ENCODE measurements at places on chromosomes 4 and X.

DNA sequence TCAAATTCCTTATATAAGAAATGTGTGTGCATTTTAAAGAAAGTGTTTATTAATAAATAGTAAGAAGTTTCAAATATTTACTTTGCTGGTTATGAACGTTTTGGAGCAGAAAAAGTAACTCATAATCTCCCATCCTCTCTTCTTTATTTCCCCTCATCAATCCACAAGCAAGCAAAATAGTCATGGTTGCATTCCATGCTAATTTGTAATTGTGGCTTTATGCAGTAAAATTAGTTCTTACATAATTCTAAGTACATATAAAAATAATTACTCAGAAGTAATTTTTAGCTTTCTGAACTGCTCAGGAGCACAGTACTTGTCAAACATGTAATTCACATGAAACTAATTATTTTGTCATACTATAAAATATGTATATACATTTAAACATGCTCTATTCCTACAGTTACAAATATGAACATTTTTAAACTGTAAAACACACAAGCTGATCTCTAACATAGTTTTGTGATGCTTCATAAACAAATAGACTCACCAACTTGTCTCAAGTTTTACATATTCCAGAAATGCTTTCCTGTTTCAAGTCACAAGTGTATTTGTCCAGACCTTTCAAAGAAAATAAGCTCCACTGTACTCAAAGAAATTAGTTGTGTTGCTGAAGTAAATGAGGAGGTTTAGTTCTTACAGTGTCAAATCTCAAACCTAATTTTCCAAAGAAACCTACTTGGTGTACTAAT lies 218.9 kb downstream of the PABPC4L start:
- DNase-seq, result no peak

GRCh38 chr4:42080306-42080705 lies 72.1 kb downstream of the BEND4 start:
- no peak for DNase-seq

- DNase-seq, result no peak
These were observed 5.8 kb downstream of the UGT2B4 start for GRCh38 chr4:69489856-69490255.

GRCh38 chr4:155795991-155796390 lies 37.2 kb downstream of the GUCY1B1 start:
- peak; percentile 37 for DNase-seq

DNA sequence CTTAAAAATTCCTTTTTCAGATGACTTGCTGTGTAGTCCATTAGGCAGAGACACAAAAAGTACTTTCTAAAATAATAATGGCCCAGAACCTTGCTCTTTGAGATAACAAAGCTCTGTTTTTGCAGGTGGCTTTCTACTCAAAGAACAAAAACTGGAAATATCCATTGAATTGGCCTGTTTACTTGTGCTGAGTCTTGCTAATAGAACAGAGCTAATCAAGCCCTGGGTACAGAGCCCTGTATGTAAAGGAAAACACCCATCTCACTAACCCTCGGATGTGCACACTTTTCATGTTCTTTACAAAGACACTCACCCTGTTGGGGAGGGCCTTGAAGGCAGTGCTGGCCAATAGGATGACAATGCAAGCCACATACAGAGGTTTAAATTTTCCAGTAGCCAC lies 27.0 kb upstream of the LNX1 start:
- no peak for DNase-seq

DNA sequence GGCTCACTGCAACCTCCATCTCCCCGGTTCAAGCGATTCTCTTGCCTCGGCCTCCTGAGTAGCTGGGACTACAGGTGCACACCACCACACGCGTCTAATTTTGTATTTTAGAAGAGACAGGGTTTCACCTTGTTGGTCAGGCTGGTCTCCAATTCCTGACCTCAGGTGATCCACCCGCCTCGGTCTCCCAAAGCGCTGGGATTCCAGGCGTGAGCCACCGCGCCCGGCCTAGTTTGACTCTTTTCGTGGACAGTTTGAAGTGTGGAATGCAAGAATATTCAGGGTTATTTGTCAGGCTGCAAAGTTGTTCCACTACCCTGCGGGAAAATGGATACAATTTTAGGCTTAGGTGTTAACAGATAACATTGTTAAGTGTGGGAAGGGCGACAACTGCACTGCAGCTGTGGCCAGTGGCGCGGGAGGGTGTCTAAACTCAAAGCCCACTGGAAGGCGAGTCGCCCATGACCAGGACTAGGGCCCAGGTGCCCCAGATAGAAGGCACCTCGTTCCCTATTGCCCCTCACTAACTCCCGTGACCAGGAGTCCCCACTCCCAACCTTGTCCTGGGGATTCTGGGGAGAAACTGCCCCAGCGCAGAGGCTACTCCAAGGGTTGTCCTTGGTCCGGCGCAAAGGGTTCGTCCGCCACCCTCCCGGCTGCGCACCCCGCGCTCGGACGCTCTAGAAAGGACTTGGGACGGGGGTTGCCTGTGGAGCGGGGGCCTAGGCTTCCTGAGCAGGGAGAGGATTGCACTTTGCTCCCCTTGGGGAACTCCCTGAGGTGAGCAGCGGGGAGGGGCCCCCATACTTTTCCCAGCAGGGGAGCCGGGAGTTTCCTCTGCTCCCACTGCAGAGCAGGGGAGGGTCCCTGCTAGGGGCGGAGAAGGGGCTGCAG lies 1.1 kb upstream of the CD99 start:
- DNase-seq, result no peak

DNA sequence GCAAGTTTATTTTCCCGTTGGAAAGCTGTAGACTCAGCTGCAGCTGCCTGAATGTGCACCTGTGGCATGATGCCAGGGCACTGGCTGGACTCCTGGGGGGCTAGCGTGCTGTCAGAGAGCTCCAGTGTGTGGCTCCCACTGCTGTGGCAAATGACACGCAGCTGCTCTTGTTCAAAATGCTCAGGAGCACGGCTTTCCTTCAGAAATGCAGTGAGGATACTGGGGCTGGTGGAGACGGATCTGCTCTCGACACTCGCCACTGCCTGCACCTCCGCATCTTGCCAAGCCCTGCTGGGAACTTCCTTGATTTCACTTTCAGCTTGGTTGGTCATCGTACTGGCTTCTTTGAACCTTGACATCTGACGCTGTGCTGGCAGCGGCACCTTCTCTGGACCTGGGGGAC lies 58.7 kb downstream of the GPRIN3 start:
- DNase-seq, result no peak

- DNase-seq, result no peak
These were observed 176.0 kb upstream of the NWD2 start for GRCh38 chr4:37068580-37068979.

DNA sequence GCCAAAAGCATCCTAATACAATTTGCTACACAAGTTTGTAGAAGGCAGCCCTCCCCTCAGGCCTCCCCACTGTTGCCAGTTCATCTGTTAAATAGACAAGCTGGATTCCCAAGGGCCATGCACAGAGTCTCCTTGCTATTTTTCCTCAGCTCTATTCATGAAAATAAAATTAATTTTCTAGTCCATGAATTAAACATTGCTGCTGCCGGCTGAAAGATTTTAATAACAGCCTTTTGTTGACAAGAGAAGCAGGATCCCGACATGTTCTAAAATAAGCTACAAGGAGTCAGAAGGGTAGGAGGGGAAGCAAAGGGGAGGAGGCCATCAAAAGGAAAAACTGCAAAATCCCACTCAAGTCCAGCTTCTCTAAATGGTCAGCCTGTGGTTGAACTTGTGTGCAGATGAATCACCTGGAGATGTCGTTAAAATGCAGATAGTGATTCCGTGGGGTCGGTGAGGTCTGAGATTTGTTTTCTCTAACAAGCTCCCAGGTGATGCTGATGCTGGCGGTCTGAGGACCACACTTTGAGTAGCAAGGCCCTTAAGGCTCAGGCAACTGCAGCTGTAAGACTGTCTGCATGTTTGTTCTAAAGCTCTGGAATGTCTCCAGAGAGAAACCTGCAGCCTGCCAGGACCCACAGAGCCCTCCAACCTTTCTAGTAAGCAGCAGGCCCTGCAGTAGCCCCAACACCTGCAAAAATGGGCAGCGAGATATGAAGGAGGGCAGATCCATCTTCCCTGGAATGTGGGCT lies 9.4 kb downstream of the SCD5 start:
- no peak for DNase-seq

GRCh38 chr4:36823199-36823967 lies 421.2 kb upstream of the NWD2 start:
- DNase-seq, result no peak

DNA sequence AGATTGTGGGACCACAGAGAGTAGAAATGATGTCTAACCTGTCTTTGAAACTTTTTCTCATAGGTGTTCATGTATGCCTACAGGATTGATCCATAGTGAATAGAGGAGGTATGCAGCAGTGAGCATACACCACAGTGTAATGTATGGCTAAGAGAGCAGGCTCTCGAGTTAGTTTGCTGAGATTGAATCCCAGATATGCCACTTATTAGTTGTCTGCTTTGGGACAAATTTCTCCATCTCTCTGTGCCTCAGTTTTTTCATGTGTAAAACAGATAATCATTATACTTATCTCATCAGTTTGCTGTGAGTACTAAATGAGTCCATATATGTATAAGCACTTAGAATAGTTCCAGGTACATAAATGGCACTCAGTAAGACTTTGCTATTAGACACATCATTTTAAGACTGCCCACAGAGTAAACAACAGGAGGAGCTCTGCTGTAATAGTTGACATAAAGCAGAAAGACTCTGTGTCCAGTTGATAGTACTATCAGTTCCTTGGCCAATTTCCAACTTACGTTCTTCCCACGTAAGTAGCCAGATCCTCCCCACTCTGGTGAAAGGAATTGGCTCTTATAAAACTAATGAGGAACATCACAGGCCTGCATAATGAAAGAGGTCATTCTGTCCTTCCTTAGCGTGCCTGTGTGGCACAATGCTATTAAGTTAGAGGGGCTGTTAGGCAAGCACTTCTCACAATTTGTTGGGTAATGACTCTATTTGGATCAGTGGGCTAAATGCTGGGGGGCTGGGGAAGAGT lies 20.7 kb upstream of the RNF150 start:
- no peak for DNase-seq

- no peak for DNase-seq
These were observed 108.9 kb downstream of the CDS1 start for GRCh38 chr4:84691800-84692199.

GRCh38 chrX:19639056-19639455 lies 123.7 kb upstream of the MAP3K15 start:
- no peak for DNase-seq

DNA sequence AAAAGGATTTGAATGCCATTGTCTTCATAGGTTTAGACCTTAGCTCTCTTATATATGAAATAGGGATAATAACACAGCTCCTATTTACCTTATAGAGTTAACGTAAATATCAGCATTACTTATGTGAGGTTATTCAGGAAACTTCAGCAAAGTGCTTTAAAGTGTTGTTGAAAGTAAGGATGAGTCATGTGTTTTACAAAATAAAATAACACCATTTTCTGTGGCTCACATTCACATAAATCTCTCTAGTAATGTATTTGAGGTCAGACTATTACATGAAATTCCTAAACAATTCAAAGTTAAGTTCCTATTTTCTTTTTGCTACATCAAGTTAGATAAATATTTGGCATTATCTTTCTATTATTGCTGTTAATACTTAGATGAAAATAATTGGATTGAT lies 2.9 kb downstream of the GNRHR start:
- no peak for DNase-seq

GRCh38 chr4:93771640-93772411 lies 56.7 kb upstream of the ATOH1 start:
- DNase-seq, result no peak

- no peak for DNase-seq
These were observed 682.0 kb downstream of the KCTD8 start for GRCh38 chr4:43766648-43767047.

- DNase-seq, result no peak
These were observed 17.8 kb downstream of the ZNF81 start for GRCh38 chrX:47854474-47854873.

DNA sequence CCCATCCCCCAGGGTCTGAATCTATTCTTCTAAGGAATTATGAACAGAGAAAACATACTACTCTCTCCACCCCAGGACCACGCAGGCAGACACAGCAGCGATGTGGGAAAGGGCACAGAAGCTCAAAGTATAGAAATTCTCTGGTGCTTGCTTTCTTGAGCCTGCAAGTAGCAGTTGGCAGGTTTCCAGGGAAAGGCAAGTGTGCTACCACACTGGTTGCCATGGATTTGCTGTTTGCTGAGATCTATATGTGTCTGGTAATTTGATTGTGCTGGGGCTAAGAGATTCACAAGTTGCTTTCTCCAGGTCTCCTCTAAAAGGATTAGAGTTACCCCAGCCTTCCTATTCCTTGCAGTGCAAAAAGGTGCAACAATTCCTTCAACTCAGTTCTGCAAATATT lies 83.1 kb downstream of the GUCY2F start:
- no peak for DNase-seq

DNA sequence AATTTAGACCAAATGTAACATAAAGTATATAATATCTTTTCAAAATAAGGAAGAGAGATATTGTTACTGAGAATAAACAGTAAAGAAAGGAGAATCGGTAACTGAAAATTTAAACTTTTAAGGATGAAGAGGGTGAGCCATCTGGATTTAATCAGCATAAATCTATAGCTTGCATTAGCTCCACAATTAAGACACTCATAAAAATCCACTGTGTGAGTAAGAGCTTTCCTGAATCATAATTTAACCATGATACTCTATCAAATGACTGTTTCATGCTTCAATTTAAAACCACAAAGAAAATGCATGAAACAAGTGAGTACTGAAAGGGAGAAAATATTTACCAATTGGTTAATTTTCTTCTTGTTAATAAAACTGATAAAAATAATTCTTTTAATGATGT lies 951.5 kb upstream of the SLIT2 start:
- no peak for DNase-seq

DNA sequence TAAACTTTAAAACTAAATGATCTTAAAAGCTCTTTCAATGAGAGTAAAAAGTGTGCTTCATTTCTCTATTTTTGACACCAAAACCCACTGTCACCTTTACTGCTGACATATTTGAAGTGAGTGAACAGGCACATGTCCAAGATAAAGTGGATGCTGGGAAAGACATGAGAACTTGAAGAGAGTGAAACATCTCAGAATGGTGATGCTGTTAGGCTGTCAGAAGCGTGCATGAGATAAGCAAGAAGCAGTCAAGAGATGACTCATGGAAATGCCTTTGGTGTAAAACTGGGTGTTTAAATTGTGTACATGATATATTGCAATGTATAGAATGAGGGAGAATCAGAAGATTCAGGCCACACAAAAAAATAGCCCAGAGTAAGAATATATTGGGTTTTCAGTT lies 21.8 kb upstream of the GBA3 start:
- no peak for DNase-seq

DNA sequence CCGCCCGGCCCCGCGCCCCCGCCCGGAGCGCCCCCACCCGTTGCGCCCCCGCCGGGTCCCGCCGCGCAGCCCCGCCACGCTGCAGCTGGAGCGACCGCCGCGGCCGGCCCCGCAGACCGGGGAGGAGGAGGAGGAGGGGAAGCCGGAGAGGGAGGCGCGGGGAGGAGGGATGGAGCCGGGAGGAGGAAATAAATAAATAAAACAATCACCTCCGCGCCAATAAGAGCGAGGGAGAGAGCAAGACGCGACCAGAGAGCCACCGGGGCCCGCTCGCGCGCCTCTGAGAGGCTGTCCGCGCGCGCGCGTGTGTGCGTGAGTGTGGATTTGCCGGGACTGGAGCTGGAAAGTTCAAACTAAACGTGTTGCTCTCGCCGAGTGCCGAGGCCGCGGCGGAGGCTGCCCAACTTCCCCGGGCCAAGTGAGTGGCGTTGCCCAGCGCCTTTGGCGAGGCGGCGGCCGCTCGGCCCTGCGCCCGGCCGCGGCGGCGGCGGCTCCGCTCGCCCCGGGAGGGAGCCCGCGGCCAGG lies 2184.4 kb upstream of the TENM3 start:
- peak; percentile 14 for DNase-seq

GRCh38 chrX:71095981-71096759 lies 519 bp downstream of the FOXO4 start:
- peak; percentile 74 for DNase-seq

- DNase-seq, result no peak
These were observed 136.8 kb downstream of the SLC7A11 start for GRCh38 chr4:138105331-138105730.
